ENCODE measurements at places on chromosomes 12 and 14. TPM values are rescaled to one million over a fixed set of nuclear protein-coding genes. Genes with fewer than 3 reads are reported as not detected.

The KLRB1 gene
- total RNA-seq = 0.46 TPM

The GTF2H3 gene
- 58.3 TPM for total RNA-seq

The DBX2 gene
- total RNA-seq = not detected

The DGKA gene
- total RNA-seq = 441 TPM

- no peak for DNase-seq
Observed at GRCh38 chr12:102896067-102896466, 21.0 kb downstream of the PAH start.

DNA sequence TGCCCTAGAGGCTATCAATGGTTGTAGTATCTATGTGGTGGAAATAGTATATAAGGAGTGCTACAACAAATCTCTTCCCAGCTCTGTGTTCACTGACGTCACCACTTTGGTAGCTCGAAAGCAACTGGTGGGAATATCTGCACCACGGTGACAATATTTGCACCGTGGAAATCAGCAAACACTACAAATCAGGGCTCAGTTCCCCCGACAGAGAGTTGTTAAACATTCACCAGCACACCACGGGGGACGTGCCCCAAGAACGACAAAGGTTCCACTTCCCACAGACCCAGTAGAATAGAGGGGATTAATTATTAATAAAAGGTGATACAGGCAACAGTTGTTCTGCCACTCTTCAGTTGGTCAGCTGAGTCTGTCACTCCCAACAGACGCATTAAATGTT lies 98.4 kb downstream of the CCDC60 start:
- DNase-seq = no peak

DNA sequence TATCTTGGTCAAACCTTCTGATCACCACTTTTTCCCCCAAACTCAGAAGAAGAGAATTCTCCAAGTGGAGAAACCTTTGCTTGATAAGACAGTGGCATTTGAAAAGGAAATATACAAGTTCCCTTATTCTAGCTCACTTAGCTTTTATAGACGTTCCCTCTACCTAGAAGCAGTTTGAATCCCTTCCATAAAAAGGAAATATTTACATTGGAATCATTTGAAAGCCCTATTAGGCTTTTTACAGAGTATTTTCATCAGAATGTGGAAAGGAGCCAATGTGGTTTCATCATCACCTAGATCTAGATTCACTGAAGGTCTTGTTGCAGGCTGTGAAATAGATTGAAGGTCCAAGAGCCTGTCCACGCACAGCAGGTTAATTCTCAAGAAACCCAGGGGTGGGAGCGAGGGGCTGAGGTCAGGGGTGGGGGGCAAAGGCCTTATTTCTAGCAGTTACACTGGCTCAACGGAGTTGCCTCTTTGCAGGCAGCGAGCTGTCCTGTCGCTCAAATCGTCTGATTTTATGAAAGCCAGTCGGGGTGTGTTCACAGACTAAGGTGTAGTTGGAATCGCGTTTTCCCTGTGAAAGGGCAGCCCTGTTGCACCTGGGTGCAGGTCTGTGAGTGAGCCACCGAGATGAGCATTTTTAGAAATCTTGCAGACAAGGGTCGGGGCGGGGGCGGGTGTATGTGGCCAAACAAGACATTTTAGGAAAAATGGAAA lies 45.6 kb downstream of the AACS start:
- DNase-seq = no peak

- DNase-seq = no peak
Observed at GRCh38 chr12:59149995-59150642, 229.8 kb upstream of the LRIG3 start.

GRCh38 chr14:104546591-104547309 lies 32.8 kb upstream of the C14orf180 start:
- no peak for DNase-seq

DNA sequence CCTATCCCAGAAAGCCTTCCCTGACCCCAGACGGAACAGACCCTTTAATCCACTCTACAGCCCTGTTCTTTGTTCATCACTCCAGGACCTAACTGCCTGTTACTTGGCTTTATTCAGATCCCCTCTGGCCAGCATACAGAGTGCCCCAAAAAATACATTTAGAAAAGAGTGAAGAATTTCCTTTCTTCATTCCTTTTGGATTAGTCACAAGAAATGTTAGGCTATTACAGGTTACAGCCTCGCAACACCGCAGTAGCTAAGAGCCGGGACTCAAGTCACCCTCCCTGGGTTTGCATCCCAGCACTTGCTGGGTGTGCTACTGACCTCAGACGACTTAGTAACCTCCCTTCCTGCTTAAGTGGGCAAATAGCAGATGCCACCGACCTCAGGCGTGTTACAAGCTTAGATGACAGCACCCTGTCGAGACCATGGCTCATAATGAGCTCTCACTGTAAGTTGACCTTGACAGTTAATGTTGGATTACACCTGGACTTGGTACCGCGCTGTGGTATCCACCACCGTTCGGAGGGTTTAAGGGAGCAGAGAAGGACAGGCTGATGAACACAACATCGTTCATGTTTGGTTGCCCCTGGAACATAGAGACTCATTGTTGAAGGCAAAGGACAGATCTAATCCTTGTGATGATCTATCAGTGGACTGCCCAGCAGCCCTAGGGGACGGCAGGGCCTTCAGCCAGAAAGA lies 12.9 kb downstream of the GLRX5 start:
- DNase-seq = no peak

DNA sequence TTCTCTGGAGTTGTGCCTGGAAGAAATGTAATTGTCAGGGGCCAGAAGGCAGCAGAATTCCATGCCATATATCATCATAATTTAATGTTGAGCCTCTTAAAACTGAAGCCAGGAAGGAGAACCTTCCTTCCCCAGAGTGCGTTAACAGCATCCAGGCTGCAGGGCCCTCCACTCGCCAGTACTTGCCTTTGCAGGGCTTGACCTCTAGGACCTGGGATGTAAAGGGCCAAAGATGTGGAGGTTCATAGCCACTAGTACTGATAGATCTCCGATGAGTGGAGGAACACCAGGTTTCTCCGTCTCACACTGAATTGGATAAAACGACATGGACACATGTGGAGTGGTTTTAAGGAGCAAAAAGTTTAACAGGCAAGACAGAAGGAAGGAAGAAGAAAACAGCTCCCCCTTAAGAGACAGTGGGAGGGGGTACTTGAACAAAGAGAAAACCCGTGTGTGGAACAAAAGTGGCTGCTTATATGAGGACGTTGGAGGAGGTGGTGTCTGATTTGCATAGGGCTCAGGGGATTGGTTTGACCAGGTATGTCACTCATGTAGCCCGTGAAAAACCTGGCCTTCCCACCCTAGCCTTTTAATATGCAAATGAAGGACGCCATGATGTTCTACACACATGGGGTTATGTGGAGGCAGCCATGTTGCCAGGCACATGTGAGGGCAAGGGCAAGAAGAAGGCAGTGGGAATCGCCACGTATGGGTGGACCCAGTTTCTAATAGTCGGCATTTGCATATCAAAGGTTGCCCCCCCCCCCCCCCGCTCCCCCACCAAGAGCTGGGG lies 38.8 kb upstream of the WSCD2 start:
- DNase-seq = no peak

DNA sequence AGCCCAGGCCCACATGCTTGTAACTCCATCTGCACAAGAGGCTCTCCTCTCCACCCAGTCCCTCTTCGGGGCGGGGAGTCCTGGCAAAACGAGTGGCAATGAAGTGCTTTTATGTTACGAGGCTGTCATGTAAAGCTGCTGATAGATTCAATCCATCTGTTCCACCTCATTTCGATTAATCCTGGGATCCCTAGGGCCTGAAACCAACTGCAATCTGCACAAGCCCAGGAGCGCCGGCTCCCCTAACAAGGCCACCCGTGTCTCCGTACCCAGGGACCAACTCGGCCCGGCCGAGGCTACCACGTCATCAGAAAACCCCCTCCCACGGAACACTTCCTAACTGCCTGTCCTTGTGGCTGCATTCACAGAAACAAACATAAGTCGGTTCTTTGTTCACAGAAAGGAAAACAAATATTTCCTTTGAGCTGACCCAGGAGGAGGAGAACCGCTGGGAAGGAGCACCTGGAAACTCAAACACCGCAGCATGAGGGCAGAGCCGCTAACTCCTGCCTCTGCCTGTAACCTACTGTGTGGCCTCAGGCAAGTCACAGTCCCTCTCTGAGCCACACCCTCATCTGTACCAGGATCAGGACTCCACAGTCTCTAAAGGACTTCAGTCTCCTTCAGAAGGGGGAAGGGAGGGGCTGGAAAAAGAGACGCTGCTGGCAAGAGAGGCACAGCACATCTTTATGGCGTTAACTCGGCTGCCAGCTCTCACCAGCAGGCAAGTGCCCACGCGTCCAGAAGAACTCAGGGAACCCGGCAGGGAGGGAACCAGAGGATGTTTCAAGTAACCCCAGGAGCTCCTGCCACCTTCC lies 47.8 kb downstream of the CCDC88C start:
- no peak for DNase-seq

GRCh38 chr12:12481631-12482030 lies 81.0 kb downstream of the DUSP16 start:
- DNase-seq = no peak

Measured in activated naive CD4-positive, alpha-beta T cell treated with anti-CD3 and anti-CD28 coated beads, Interleukin-2, amount 50 U/mL, for 72 hours (primary cell).